ENCODE measurements at places on chromosomes 5 and 9.

- DNase-seq, result no peak
These were observed 124.7 kb upstream of the IRX2 start for GRCh38 chr5:2876183-2876582.

DNA sequence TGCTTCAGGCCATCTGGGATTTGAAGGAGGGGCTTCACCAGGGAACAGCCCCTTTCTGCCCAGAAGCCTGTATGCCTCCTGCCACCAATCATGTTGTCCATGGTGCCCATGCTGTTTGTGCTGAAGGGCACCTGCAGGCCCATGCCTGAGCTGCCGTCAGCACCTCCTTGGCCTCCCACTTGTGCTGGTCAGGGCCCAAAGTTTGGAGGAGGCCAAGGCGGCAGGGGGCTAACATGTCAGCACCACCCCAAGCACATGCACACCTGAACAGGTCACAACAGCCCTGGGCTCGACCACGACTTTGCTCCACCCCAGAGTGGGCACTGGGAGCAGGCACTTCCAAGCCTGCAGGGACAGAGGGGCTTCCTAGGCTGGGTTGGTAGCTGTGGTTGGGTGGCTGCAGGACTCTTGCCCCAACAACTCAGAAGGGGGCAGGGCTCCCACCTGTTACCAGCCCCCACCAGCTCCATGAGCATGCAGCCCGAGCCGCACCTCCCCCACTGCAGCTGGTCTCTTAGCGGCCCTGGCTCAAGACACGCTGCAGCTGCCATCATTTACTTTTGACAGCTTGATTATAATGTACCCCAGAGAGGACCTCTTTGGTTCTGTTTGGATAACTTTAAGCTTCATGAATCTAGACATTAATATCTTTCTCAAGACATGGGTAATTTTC, 19.8 kb upstream of the NFIL3 start:
- DNase-seq, result no peak

- no peak for DNase-seq
These were observed 31.7 kb downstream of the ZDHHC21 start for GRCh38 chr9:14661421-14662059.

DNA sequence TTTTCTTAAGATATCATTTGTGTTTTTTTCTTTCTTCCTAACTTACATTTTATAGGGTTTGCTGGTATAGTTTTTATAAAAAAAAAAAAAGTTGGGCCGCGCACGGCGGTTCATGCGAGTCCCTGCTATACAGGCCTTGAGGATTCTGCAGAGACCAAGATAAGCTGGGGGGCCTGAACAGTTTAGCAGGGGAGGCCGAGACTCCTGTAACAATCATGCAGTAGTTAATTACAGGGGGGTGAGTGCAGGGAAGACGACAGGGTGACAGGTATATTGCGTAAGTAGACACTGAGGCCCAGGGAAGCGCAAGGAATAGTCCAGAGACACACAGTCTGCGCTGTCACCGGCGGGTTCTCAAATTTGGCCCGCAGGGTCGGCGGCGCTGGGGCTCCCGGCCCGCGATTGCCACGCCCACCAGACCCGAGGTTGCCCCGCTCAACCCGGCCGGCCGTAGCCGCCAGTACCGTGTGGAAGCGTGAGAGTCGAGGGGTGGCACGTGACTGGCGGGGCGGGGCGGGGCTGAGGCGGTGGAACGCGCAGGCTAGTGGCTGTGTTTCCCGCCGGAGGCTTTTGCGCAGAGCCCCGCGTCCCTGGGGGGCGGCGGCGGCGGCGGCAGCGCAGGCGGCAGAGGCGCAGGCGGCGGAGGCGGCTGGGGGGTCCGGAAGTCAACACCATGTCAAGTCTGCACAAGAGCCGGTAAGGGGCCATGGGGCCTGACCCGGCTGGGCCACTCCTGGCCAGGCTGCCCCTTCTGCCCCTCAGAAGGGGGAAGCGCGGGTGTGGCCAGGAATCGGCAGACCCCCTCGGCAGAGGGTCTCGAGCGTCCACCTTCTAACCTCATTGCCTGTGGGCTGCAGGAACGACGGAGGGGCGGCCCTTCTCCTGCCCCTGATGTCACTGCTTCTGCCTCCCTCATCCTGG, at the start of gene TBC1D13:
Gene TBC1D13, plus strand, starts transcription at position 573 of the 921 bp plus-strand sequence. Its CDS starts 101 bp downstream, at position 674.
- DNase-seq, result peak; percentile 86

DNA sequence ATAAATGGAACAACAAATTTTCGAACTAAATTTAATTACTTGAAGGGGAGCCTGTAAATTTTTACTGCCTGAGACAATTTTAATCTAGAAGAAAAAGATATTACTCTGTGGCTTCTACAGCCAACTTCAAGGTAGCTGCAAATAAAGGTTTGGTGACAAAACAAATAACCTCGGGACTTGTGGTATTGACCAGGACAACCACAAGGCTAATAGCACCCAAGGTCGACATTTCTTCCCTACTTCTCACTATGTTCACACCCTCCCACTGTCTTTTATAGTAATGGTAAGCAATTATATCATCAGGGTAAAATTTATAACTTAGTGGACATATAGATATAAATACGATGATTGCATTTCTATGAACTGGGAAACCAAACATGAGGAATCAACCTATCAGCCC, 67.9 kb upstream of the SPINK5 start:
- DNase-seq, result no peak

All from activated CD4-positive, alpha-beta T cell treated with anti-CD3 and anti-CD28 coated beads, Interleukin-2, amount 50 U/mL, for 4 hours (primary cell).